ENCODE measurements at places on chromosomes 16 and 17.

DNA sequence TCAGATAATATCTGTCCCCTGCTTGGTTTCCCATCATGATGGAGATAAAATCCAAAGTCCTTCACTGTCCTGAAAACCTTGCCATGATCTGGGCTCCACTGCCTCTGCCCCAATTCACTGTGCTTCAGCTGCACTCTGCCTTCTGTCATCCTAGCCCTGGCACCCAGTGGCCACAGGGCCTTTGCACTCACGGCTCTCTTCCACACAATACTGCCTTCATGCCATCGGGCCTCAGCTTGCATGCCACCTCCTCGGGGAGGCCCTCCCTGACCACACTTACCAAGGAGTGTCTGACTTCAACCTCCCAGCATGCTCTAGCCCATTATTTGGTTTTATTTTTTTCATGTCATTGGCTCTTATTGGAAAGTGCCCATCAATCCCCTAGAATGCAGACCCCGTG is 146.1 kb downstream of the C16orf78 start:
- DNase-seq, result no peak

DNA sequence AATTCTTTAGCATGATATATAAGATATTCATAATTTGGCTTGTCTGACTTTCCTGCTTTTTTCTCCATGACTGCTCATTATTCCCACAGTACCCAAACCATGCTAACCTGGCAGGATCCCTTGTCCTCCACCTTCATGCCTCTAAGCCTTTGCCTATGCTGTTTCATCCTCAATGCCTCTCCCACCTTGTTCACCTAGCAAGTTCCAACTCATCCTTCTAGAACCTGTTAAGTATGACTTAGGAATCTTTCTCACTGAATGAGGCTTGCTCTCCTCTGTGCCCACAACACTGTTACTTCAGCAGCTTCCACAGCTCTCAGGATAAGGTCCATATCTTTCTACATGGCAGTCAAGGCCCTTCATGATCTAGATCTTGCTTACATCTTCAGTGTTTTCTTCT is 34.0 kb downstream of the CA10 start:
- DNase-seq, result no peak

DNA sequence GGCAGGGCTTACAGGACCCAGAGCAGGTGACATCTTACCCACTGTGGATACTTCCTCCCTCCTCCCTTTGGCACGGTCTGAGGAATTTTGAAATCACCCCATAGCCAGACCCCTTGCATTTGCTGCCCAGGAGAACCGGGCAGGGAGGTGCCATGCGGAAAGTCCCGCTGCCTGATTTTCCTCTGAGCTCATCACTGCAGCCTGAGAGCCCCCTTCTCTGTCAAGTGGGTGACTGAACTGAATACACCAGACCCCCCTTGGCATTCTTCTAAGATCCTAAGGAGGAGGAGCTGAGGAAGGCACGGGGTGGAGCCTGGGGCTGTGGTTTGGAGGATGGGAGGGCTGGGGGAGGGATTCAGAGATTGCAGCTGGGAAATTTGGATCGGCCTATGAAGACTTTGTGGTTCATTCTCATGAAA is 173.4 kb downstream of the RAB11FIP4 start:
- no peak for DNase-seq

- DNase-seq, result no peak
These were observed 176.7 kb downstream of the SOX9 start for GRCh38 chr17:72297326-72298115.

GRCh38 chr17:9644910-9645751 is at the start of gene USP43:
USP43 (plus strand) TSS chr17:9645517; CDS start chr17:9645633, 116 bp downstream.
- peak; percentile 75 for DNase-seq

DNA sequence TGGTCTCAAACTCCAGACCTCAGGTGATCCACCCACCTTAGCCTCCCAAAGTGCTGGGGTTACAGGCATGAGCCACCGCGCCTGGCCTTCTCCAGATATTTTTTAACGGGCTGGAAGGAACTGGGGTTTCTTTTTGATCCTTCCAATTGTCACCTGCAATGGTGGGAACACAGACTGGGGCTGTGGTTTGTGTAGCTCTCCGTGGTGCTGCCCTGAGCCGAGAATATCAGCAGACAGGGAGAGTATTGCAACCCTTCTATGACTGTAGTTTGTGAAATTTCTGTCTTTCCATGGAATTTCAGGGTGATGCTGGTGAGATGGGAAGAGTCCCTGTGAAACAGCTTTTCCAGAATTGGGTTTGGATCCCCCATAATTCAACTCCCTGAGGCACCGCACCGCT is 263.5 kb downstream of the ENGASE start:
- DNase-seq, result no peak

GRCh38 chr16:80369138-80369958 is 171.4 kb upstream of the DYNLRB2 start:
- peak; percentile 51 for DNase-seq

DNA sequence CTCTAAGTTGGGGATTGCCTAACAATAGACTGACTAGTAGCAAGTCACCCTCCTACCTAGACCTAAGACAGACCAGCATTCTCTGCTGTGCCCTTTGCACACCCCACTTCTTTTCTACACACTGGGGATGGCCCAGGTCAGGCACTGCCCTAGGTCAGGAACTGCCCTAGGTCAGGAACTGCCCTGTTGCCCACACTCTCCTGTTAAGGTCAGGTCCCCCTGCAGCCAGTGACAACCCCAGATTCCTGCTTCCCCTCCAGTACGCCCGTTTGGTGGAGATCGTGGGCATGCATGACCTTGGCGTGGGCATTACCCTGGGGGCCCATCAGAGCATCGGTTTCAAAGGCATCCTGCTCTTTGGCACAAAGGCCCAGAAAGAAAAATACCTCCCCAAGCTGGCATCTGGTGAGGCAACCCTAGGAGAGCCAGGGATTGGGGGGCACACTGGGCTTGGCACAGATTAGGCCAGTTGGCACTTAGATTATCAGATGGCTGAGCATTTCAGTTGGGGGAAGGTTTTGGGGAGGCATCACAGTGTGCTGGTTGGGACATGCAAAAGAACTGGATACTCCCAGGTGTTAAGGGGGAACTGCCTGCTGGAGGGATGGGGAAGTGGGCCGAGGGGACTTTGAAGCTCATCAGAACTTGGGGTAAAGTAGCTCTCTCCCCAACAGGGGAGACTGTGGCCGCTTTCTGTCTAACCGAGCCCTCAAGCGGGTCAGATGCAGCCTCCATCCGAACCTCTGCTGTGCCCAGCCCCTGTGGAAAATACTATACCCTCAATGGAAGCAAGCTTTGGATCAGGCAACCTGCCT is 1.7 kb downstream of the ACADVL start:
- no peak for DNase-seq

DNA sequence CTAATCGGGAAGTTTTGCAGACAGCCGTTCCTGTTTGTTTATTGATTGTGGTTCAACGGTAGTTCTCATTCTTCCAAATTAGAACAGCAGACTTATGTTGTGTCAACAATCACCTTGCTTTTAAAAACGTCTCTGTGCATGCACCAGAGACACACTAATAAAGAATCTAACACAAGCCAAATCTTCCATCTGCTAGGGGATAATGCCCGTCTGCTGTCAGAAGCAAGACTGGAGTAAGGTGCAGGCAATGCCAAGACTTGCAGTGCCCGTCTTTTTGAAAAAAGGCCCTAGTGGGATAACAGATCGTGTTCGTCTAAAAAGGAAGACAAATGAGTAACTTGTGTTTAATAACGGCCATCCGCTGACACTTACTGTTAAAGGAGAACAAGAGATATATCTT is 158.4 kb downstream of the KCNJ2 start:
- DNase-seq, result no peak

DNA sequence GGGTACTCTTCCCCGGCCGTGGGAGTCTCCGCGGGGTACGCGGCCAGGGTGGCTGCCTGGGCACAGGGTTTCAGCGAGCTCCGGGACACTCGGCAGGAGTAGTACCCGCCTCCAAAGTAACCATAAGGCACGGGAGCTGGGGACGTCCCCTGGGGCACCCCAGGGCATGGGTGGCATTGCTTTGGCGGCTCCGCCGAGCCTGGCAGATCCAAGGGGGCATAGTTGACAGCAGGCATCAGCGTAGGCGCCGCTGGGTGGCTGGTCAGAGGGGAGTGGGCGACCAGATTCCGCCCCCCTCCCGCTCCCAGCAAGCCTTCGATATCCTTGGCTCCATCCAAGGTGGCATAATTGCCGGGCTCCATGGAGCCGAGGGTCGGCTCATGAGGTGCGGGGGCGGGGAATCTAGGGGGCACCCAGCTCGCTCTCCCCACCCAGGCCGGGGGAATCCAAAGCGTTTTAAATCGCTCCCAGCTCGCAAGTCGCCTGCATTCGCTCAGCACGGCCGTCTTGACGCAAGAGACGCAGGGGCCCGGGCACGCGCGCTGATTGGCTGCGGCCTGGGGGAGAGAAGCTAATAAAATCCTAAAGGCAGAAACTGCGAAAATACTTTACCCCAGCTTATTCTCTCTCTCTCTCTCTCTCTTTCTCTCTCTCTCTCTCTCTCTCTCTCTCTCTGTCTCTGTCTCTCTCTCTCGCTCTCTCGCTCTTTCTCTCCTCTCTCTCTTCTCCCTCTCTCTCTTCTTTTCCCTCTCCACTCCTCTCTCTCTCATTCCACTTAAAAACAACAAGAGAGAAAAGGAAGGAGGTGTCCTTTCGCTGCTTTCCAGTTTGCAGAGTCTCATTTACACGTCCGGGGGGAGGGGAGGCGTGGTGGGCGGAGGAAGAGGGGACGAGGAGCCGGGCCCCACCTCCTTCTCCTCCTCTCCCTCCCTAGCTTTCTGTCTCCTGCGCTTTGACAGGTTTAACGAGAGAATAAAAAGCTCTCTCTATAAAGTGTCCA is at the start of gene HOXB13:
TSS of gene HOXB13 (minus strand) at position 519 of the 1,000 bp plus-strand sequence. CDS start at position 362, 157 bp downstream.
- no peak for DNase-seq

- peak; percentile 60 for DNase-seq
These were observed 50.7 kb downstream of the TOX3 start for GRCh38 chr16:52496051-52496876.

GRCh38 chr16:31214708-31215286 is 878 bp downstream of the TRIM72 start:
- DNase-seq, result no peak

GRCh38 chr17:29059281-29059680 is 16.3 kb downstream of the PIPOX start:
- DNase-seq, result peak; percentile 54

DNA sequence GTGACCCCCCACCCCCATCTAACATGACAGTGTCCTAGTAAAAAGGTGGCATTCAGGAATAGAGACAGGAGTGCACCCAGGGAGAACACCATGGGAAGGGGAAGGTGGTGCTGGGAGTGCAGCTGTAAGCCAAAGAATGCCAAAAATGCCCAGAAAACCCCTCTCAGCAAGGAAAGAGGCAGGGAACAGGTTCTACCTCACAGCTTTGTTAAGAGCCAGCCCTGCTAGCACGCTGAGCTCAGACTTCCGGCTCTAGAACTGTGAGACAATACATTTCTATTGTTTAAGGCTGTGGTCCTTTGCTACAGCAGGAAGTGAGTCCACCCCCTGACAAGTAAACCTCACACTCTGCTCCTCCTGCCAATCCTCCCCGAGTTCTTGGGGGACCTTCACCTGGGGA is 302.4 kb upstream of the N4BP1 start:
- no peak for DNase-seq

GRCh38 chr16:31356566-31357323 is 1.8 kb downstream of the ITGAX start:
- no peak for DNase-seq

DNA sequence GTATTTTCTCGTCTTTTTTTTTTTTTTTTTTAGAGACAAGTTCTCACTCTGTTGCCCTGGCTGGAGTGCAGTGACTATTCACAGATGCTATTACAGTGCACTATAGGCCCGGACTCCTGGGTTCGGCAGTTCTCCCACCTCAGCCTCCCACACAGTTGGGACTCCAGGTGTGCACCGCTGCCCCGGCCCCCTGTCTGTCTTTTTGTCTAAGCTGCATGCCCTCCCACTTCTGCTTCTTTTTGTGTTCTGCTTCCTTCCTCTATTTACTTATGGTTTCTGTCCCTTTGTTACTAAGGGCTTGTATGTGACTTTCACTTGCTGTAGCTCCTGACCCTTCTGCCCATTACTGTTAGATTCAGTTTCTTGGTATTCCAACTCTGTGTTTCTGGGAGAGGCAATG is 20.5 kb downstream of the SLC7A6 start:
- no peak for DNase-seq

GRCh38 chr16:76277460-76278030 is 344 bp downstream of the CNTNAP4 start:
- DNase-seq, result no peak

DNA sequence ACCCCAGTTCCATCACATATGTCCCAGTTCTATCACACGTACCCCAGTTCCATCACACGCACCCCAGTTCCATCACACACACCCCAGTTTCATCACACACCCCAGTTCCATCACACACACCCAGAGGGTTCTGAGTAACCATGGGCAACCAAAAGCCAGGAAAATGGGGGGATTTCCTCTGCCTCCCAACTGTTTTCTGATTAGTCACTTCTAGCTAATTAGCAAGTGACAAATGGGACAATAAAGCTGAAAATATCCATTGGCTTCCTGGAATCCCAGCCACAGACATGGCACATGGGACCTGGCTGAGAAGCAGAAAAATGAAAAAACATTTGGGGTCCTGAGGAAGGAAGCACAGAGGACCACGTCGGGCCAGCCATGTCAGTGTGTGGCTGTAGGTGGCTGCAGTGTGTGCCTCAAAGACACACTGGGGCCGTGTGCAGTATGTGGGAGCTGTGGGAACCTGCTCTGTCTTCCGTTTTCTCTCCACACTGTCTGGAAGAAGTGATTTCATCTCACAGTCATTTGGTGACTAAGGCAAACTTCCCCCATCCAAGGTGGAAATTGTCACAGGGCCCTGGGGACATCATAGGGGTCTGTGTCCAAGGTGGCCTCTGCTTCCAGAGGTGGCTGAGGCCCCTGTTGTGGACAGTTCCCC is 106.7 kb downstream of the CMIP start:
- no peak for DNase-seq

DNA sequence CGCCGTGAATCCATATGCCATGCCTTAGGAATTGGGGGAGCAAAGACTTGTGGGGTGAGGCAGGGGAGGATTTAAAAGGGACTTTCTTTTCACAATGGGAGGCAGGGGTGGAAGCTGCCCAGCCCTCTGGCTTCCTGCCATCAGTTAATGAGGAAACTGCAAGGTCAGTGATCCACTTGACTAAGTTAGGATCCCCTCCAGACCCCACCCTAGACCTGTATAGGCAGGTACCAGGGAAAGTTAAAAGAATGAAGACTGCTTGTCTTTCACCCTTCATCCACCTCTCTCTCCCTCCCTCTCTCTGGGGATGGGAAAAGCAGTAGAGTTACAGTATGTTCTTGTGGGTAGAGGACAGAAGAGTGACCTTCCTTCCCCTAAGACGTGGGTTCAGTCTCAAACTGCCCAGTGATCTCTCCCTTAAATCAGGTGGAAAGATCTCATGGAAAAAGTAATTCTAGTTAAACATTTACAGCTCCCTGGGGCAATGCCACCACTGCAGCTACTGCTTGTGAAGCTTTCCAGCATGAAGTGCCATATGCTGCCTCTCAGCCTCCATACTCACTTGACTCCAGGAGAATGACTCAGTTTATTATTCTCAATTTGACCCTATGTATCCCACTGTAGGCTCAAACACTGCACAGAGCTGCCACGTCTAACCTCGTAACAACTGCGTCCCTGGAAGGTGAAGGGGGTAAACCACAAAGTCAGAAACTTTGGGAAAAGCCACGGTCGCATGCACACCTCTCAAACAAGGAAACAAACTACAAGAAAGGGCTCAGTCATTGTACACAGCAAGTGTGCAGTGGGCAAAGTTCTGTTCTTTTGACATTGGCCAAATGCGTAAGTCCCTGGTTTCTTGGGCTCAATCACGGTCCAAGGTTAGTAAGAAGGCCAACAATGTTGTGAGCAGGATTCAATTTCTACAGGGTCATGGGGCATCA is 1.2 kb downstream of the COA3 start:
- no peak for DNase-seq

- no peak for DNase-seq
These were observed 160.2 kb downstream of the RGS9 start for GRCh38 chr17:65297384-65297783.

Measured in NCI-H526 (cell line).